ENCODE measurements at places on chromosomes 2 and 18.

DNA sequence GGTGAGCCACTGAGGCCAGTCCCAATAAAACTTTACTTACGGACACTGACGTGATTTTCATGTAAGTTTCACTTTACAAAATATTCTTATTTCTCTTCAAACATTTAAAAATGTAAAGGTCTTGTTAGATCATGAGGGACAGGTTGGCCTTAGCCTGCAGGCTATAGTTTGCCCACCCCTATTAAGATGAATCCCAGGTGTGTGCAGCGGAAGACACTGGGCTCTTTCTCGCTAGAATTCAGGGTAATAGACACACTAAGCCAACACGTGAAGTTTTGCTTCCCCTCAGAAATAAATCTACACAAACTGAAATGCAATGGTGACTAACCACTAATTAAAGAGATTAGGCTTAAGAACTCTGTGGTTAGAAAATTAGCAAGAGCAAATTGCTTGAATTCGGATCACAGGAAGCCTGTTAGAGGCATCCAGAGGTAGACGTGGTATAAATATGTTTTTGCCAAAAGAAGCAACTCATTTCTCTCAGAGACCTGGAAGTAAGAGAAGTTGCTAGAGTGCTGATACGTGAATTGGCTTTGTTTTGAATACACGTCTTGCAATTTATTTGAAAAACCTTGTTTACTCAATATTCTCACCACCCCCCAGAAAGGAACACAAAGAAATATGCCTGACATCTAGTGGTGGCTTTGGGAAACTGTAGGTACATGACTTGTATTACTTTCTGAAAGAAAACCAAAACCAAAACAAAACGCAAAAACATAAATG, 151.6 kb downstream of the DTNB start:
- peak; percentile 45 for DNase-seq

- DNase-seq: no peak
Measured at GRCh38 chr2:51575181-51575580, 543.2 kb upstream of the NRXN1 start.

GRCh38 chr2:209977386-209978239, 24.8 kb upstream of the RPE start:
- DNase-seq: no peak

DNA sequence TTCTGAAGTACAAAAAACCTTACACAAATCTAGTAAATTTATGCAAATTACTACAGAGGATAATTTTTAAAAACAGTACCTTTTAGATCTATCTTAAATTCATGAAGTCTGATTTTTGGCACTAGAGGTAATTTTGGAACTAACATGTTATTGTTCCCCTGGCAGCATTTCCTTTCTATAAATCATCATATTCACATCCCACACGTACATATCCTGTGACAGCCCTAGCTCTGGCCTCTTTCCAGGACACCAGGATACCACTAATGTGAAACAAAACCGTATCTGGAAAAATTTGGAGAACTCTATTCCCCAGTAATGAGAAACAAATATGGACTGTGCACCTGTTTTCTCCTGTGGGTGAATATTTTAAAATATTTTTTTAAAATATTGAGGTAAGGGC, 14.0 kb upstream of the BIRC6 start:
- no peak for DNase-seq

DNA sequence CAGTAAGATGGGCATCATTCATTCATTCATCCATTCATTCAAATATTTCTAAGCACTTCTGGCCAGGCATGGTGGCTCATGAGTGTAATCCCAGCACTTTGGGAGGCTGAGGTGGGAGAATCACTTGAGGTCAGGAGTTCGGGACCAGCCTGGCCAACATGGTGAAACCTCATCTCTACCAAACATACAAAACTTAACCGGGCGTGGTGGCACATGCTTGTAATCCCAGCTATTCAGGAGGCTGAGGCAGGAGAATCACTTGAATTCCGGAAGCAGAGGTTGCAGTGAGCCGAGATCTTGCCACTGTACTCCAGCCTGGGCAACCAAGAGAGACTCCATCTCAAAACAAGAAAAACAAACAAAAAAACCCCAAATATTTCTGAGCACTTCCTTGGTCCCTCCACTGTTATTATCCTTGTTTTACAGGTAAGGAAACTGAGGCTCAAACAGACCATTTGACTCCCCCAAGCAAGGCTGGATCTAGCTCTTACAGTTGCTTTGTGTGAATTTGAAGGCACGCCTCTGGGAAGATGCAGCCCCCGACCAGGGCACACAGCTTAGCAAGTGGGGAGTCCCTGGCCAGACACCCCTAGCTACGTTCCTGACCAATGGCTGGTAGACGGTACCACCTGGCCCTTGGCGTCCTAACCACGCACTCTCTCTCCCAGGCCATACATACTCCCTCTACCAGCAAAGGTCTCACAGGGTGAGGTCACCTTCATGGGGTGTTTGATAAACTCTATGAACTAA, 50.6 kb upstream of the ODC1 start:
- no peak for DNase-seq

- no peak for DNase-seq
Measured at GRCh38 chr2:98543842-98544241, 64.5 kb downstream of the COA5 start.

- DNase-seq: no peak
Measured at GRCh38 chr18:32552421-32553030, 81.8 kb upstream of the GAREM1 start.

DNA sequence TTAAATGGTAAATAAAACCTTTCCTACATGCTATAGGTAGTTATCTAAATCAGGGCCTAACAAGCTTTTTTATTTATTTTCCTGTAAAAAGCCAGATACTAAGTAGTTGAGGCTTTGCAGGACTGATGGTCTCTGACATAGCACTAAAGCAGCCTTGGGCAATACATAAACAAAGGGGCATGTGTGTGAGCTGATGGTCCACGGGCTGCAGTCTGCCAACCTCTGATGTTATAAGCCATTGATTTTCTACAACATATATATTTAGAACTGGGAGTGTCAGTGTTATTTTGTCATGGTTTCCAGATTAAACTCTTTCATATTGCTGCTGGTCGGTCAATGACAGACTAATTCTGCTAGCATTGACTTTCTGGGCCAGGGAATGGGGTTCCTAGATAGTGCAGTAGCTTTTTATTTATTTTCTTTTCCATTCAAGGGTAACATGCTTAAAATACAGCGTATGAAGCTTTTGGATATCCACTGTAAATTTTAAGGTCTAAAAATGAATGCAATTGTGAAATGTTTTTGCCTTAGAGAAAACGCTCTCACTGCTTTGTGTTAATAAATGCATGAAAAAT, 134.0 kb downstream of the NEDD4L start:
- DNase-seq: no peak

GRCh38 chr2:126778561-126779501, 119.9 kb upstream of the TEX51 start:
- DNase-seq: no peak

DNA sequence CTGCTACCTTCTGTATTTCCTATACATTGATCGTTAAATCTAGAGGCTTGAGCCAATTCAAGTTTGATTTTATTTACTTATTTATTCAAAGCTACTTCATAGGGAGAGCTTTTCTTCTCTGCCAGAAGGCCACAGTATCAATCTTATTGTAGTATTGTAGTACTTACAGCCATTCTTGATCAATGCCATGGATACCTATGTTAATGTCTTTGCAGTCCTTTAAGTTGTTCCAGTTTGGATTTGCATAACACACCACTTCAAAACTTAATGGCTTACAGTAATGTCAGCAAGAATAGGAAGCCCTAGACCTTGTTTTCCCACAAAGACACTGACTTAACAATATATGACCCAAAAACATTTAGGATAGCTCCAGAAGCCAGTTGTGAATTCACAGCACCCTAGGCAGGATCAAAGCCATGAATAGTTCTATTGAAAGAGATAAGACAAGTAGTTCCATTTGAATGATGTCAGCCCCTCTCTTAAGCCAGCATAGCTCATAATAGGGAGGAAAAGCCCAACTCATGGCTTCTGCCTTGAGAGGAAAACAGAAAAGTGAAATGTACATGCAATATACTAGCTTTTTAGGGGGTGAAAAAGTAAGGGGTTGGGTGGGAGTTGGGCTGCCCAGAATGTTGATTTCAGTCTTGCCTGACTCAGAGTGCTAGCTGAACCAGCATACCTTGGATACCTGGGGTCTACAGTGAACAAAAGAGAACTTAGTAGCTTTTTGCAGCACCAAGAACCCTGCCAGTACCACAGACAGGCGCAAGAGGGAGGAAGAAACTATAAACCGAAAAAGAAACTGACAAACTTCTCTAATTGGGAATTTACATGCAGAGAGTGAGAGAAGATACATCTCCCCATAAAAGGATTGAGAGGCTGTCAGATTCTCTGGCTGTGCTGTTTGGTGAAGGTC, 101.4 kb downstream of the CAMKMT start:
- DNase-seq: no peak

GRCh38 chr2:15811367-15811766, 129.0 kb upstream of the MYCN start:
- no peak for DNase-seq

GRCh38 chr2:109407276-109408042, 206.3 kb downstream of the SEPTIN10 start:
- DNase-seq: no peak

GRCh38 chr2:196962325-196962724, 35.8 kb upstream of the PGAP1 start:
- no peak for DNase-seq

- DNase-seq: no peak
Measured at GRCh38 chr2:18339326-18339725, 221.1 kb downstream of the RDH14 start.

DNA sequence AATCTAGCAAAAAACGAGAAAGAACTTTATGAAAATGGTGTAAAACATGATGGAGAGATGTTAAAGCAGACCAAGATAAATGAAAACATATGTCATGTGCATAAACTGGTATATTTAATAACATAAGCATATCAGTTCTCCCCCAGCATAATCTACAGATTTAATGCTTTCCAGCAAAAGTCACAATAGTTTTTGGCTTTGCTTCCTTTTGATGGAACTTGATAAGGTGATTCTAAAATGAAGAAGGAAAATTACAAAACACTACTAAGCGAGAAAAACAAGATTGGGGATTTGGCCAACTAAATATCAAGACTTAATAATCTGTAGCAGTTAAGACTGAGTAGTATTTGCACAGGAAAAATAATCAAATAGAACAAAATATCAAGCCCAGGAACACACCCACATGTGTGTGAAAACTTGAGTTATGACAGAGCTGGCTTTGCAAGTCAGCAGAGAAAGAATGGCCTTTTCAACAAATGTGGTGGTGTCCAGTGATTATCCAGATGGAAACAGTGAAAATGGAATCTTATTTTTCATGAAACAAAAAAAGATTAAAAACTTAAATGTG, 83.7 kb upstream of the L3MBTL4 start:
- no peak for DNase-seq

DNA sequence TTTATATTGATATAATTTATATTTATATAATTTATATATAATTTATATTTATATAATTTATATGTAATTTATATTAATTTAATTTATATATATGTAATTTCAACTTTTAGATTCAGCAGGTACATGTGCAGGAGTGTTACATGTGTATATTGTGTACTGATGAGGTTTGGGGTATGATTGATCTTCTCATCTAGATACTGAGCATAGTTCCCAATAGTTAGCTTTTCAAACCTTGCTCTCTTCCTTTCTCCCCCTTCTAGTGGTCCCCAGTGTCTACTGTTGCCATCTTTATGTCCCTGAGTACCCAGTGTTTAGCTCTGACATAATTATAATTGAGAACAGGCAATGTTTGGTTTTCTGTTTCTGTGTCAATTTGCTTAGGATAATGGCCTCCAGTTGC, 1335.3 kb upstream of the CDH2 start:
- DNase-seq: no peak

DNA sequence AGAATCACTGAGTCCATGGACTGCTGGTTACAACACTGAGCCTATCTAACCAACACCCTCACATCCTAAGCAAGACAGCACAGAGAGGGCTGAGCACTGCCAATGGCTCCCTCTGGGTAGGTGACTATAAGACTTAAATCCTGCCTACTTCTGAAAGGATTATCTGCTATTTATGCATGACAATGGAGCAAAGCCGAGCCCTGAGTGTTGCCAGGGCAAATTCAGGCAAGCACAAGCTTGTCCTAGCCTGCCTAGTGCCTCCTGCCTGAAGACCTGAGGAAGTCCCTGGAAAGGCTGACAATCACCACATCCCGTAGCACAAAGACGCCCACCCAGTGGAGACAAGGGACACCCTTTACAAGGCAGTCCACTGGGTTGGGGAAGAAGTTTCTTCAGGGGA, 129.7 kb downstream of the OSR1 start:
- peak; percentile 76 for DNase-seq

DNA sequence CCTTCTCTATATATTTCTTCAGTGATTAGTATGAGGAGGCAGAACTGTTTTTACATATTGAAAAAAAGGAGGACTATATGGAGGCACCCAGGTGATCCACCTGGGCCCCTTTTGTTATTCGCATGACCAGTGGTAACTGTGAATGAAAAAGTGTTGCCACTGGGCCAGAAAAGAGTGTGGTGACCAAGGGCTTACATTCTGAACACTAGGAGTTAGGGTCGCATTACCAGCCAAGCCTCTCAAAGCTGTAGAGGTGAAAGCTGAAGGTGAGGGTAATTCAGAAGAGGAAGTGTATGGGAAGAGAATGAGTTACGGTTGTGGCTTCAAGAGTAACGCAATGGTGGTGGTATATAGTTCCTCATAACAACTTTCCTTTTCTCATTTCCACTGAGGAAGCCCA, 487.6 kb downstream of the TMEM182 start:
- no peak for DNase-seq

GRCh38 chr2:129059476-129059875, 740.8 kb upstream of the HS6ST1 start:
- DNase-seq: no peak

GRCh38 chr18:48165111-48165866, 234.8 kb upstream of the SMAD2 start:
- no peak for DNase-seq

DNA sequence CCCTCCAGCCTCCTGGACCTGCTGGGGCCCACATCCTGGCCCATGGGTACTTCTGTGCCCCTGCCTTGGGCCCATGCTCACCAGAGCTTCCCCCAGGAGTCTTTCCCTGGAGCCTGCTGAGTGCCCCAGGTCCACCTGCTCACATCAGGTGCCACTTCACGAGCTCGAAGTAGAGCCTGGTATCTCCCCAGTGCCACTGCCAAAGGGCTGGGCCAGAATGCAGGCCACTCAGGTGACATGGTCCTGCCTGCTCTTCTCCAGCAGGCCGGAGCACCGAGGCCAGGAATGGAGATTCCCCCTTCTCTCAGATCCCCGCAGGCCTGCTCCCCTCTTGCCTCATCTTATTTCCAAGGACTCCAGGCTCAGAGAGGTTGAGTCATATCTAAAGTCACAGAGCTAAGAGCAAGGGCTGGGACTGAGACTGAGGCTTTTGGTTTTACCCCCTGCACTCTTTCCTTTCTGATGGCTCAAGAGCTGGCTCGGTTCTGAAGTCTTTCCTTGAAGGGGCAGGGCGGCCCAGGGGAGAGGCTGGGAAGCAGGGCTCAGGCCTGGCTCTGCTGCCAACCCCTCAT, 79.2 kb downstream of the HS1BP3 start:
- no peak for DNase-seq

GRCh38 chr2:236095504-236095903, 72.7 kb downstream of the GBX2 start:
- no peak for DNase-seq

- DNase-seq: no peak
Measured at GRCh38 chr2:108355906-108356734, 21.6 kb upstream of the SULT1C4 start.

GRCh38 chr2:16773080-16773713, 107.6 kb upstream of the CYRIA start:
- DNase-seq: peak; percentile 12

GRCh38 chr18:57207124-57207916, 60.4 kb downstream of the BOD1L2 start:
- DNase-seq: no peak
